ENCODE measurements at places on chromosomes 7 and 10.

DNA sequence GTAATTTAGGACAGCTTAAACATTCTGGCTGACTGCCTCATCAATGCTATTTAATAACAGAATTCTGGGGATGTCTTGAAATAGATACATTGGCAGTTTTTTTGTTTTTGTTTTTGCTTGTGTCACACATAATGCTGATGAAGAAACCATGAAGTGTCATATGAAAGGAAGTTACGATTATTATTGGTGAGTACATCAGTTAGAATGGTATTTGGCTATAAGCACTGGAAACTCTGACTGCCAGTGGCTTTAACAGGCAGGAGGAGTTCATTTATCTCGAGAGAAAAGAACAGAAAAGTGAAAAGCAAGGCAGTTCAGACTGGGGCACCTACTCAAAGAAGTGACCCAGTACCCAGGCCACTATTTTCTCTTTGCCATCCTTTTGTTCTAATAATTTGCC, 18.1 kb downstream of the LSM8 start:
- DNase-seq: no peak

DNA sequence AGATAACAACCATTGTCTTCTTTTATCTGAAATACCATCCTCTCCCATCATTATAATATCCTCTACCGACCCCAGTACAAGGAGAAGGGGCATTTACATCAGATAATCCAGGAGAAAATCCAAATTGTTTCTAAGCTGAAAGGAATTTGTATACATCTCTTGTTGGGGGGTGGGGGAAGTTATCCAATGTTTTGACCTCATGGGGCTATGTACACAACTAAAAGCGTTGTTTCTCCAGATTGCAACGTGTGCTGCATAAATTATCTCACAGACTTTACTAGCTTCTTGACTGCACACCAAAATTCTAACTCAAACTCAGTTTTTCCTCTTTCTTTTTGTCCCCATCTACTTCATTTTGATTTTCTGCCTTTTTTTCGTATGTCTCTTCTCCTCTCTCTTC, 156.7 kb downstream of the TWIST1 start:
- no peak for DNase-seq

DNA sequence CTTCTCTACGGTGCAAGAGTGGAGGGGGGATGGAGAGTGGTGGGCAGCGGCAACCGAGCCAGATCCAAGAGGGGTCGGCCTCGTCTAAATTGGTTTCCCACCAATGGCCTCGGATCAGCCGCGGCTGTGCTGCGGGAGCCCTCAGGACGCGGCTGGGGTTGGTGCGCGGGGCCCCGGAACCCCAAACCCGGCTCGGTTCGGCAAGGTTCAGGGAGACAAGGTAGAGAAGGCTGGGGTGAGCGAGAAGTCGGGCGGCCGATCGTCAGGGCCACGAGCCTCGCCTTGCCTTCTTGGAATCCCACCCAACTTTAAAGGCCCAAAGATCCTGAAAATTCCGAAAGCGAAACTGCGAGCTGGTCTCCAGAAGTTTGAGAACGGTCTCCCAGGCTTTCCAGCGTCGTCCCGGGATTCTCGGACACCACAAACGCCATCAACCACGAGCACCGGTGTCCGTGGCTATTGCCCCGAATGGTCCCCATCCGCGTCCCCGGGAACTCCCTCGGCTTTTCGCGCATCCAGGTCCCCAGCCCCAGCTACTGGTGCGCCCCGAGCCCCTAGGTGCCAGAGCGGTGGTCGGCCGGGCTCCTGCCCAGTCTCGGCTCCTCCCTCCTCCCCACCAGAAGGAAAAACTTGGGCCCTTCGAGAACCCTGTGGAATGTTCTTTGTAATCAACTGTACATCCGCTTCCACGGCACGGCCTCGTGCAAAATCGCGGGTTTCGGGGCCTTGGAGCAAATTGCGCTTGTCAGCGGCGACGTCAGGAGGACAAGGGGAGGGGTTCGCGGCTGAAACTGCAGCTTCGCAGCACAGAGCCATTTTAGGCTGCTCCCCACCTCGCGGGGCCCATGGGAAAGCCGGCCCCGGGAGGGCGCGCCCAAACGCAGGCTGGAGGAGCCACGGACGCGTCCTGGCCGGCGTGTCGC, 3.2 kb downstream of the SFMBT2 start:
- DNase-seq: no peak

DNA sequence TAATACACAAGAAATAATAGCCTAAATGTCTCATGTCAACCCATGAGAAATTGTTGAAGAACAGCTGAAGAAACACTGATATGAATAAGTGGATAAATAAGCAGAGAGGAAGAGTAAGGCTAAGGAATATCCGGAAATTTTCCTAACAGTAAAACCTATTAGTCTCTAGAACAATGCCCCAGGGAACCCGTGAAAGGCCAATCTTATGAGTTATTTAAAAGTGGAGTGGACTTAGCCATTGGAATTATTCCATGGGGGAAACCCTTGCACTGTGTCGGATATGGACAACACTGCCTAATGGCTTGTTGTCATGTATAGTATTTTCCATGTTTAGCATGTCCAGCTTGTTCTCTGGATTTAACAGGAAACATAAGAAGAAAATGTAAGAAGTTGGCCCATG, 217.2 kb upstream of the PLXNA4 start:
- DNase-seq: no peak

DNA sequence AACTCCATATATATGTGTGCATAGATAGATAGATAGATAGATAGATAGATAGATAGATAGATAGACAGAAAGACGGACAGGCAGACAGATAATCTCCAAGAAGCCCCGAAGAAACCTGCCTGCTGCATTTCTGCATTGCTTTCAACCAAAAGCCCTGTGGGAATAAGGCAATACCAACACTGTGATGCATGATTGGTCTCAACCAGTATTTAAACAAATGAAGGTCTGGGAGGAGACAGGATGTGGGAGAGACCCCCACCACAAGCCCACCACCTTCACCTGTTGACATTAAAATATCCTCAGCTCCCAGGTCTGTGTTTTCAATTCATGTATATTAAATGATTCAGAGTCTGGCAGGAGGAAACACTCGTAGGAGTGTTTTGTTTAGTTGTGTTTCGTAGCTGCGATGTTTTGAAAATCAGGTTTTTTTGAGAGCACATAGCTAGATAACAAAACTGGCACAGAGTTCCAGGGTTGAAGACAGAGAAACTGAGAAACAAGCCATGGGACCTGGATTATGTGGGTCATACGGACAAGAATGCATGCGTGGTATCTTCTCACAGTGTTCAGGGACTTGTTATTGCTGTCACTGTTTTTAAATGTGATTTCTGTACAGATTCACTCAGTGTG, 200.7 kb upstream of the AHR start:
- no peak for DNase-seq
